Activated T-helper 1 cell treated with Interleukin-2 at 50 U/mL for 16 hours (primary cell): ENCODE measurements at places on chromosomes 3 and 15.

GRCh38 chr3:128701342-128702212 is 24.4 kb upstream of the RAB7A start:
- no peak for DNase-seq

GRCh38 chr3:177427540-177427939 is 230.3 kb upstream of the TBL1XR1 start:
- no peak for DNase-seq

DNA sequence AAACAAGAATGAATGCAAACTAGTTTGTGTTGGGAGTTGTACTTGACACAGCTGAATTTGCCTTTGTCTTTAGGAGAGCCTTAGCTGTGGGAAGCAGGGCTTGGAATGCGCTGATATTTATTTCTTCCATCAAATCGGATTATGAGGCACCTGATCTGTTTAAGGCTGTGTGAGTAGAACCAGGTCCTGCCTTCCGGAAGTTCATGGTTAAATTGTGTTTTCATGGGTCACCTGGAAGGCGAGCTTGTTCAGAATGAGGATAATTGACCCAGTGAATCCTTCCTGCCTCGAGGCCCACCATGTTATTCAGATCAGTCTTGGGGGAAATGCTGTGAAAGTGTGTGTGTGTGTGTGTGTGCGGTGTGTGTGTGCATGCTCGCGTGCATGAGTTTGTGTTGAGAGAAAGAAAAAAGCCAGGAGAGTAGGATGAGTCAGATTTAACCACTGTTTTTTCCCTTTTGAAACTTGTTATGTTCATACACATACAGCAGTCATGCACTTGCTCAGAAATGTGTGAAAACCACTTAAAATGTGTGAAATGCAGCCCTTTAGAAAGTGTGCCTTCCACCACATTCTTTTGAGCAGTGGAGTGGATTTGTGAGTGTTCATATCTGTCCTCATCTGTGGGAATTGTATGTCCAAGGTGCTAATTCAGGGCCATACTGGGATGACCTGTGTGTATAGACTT is 36.7 kb downstream of the SMAD3 start:
- no peak for DNase-seq

DNA sequence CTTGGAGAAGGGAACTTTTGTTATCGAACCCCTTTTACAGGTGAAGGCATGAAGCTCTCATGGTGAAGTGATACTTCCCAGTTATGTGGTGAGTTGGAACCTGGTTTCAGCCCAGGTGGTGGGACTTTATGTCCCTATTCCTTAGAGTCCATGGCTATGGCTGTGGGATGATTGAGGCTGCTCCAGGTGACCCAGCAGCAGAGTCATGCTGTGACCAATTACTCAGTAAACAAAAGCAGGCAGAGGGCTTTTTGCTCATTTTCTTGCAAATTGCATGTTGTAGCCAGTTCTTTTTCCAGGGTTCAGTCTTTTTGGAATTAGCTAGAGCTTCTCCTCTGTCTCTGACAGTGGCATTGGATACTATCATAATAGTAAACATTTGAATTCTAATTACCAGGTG is 70.7 kb downstream of the CACNA2D3 start:
- DNase-seq: no peak
